ENCODE measurements at places on chromosomes 12 and 14.

DNA sequence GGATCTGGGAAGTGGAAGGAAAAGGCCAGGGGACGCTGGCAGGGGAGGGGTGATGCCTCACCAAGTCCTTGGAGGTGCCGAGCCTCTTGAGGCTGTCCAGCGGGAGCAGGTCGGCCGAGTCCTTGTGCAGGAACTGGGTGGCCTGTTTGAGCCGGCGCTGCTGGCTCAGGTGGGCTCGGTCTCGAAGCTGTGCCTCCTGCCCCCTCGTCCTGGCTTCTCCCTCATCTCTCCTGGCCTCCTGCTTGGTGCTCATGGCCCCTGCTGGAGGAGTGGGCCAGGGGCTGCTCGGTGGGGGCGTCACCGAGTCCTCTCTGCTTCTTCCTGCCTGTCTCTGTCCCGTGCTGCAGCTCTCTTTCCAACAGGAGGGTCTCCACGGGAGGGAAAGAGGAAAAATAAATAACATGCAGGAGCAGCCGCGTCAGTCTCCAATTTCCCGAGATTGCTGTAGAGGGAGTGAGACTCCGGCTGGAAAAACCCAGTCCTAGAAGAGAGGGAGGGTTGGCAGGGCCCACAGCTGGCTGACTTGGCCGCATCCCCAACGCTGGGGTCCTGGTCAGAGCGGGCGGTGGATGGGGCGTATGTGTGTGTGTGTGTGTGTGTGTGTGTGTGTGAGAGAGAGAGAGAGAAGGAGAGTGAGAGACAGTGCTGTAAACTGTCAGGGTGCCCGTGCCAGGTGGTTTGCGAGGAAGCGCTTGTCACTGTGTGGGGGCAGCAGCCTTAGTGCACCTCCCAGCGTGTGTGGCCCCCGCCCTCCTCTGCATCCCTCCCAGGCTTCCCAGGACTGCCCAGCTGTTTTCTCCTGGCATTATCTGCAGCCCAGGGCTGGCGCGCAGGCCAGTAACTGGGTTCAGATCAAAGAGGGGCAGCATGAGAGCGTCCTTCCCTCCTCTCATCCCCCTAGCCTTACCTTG lies at the start of gene NRIP2:
NRIP2 (minus strand) TSS at position 455 of the 911 bp plus-strand sequence; CDS start at position 403, 52 bp downstream.
- no peak for DNase-seq

- DNase-seq = no peak
Measured at GRCh38 chr12:111221062-111222026, 147.6 kb downstream of the PHETA1 start.

- no peak for DNase-seq
Measured at GRCh38 chr12:15772405-15773018, 16.7 kb downstream of the EPS8 start.

- DNase-seq = no peak
Measured at GRCh38 chr14:98899441-98899840, 372.6 kb downstream of the BCL11B start.

- DNase-seq = no peak
Measured at GRCh38 chr12:25434515-25434914, 118.6 kb downstream of the LMNTD1 start.
